ENCODE measurements at places on chromosomes 13 and 19. TPM values are rescaled to one million over a fixed set of nuclear protein-coding genes. Genes with fewer than 3 reads are reported as not detected.

VSTM2B gene
- total RNA-seq, result not detected

ZNF850 gene
- total RNA-seq, result 1.7 TPM

FCGBP gene
- 18.8 TPM for total RNA-seq

APOC1 gene
- total RNA-seq, result 18.6 TPM

TEX26 gene
- 0.88 TPM for total RNA-seq

NLRP7 gene
- not detected for total RNA-seq

MLNR gene
- total RNA-seq, result 0.72 TPM

TNPO2 gene
- total RNA-seq, result 95.4 TPM

CYP4F11 gene
- total RNA-seq, result 0.09 TPM

ZNF284 gene
- 1.2 TPM for total RNA-seq

PTGIR gene
- 9.0 TPM for total RNA-seq

- DNase-seq, result peak; percentile 35
These were observed 21.1 kb upstream of the ZNF766 start for GRCh38 chr19:52248241-52248640.

- DNase-seq, result no peak
These were observed 1.9 kb downstream of the PCSK4 start for GRCh38 chr19:1488282-1488601.

DNA sequence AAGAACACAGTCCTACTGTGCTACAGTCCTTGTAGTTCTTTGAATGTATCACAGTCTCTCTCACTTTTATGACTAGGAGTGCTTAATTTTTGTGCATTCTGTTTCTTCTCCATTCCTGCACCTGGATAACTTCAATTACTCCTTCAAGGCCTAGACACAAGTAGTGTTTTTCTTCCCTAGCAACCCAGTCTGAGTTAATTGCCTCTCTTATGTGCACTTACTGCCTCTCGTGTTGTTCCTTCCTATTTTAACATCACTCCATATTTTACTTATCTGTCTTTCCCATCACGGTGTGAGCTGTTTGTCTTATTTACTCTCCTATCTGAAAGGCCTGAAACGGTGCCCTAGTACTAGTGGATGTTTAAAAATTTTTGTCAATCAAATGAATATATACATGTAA lies 101.5 kb downstream of the HS6ST3 start:
- no peak for DNase-seq

- no peak for DNase-seq
These were observed 92.1 kb downstream of the STARD13 start for GRCh38 chr13:33193428-33193974.

- DNase-seq, result no peak
These were observed 30.2 kb downstream of the ZFR2 start for GRCh38 chr19:3838661-3839060.

- no peak for DNase-seq
These were observed 440.0 kb downstream of the RFC3 start for GRCh38 chr13:34257966-34258365.

GRCh38 chr13:42651936-42652641 lies 78.1 kb downstream of the TNFSF11 start:
- no peak for DNase-seq

DNA sequence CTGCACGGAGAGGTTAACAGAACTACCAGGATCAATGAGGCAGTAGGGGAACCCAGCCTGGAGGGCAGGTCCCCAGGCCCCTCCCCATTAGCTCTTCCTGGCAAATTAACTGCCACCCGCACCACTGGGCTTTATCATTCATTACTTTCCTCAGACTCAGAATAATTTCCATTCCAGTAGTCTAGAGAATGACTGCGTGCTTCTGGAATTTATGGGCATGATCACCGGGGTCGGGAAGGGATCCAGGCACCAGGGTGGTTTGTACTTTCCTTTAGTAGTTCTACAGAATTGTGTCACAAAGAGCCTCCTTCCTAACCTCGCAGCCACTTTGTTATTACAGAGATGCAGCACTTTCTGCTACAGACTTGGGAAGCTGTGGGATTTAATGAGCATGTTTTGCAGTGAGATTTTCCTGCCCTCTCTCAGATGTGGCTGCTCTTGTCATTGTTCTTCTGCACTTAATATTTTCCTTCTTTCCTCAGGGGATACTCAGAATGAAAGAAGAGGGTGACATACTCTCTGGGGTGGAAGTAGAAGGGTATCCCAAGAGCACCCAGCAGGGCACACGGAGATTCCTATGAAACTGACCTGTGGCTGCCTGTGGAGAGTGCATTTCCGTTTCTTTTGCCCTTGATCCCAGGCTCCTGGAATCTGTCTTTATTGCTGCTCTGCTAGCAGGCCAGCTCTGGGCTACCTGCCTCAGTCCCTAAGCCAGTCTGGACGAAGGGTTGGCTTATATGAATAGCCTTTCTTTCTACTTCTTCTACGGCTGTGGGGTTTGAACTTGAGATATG lies 285.0 kb upstream of the SLC10A2 start:
- DNase-seq, result no peak

DNA sequence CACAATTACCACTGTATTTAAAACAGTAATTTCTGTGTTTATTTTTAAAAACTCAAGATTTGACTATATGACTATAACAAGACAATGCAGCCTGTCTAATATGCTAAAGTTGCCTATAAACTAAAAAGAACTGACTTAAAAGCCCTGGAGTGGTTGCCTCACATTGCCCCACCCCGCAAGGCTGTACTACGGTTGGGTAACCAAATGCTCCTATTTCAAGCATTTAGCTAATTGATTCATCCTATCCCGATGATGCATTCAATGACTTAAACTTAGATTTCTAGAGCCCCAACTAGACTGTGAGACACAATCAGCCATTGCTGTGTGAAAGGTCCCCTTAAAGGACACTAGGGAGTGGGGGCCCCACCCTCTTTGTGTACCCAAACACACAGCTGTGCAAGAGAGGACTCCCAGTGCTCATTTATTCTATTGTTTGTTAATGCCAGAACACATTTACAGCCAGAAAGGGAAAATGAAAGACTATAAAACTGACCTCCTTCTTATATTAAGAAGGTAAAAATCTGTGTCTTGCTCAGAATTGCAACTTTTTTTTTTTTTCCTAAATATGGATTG lies 66.9 kb downstream of the MIPEP start:
- DNase-seq, result no peak

DNA sequence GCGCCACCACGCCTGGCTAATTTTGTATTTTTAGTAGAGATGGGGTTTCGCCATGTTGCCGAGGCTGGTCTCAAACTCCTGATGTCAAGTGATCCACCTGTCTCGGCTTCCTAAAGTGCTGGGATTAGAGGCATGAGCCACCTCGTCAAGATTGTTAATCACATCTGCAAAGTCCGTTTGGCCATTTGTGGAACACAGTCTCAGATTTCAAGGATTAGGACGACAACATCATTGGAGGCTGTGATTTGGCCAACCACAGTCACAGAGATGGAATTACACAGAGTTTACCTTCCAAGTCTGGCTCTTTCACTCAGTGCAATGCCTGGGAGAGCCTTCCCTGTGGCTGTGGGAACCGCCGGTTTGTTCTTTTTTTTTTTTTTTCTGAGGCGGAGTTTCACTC lies 17.8 kb downstream of the SULT2B1 start:
- DNase-seq, result no peak

DNA sequence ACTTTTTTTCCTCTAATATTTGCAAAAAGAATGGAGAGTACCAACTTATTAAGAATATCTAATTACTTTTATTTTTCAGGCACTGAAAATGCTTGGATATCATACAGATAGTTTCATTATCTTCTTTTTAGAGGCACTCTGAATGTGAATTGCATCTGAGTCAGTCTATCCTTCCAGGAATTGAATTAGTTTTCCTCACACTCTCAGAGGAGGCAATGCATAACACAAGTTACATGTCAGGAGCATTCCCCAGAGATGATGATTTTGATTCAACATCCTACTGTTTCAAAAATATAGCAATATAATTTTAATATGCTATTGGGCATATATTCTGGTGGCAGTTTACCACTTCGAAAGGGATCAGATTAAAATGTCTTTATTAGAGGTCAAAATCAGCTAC lies 1315.4 kb downstream of the PCDH9 start:
- no peak for DNase-seq

- no peak for DNase-seq
These were observed 14.6 kb downstream of the RCN3 start for GRCh38 chr19:49542446-49542845.

GRCh38 chr19:39293394-39293793 lies 2.8 kb upstream of the IFNL1 start:
- no peak for DNase-seq

- DNase-seq, result no peak
These were observed 682 bp downstream of the SSBP4 start for GRCh38 chr19:18419699-18420460.

DNA sequence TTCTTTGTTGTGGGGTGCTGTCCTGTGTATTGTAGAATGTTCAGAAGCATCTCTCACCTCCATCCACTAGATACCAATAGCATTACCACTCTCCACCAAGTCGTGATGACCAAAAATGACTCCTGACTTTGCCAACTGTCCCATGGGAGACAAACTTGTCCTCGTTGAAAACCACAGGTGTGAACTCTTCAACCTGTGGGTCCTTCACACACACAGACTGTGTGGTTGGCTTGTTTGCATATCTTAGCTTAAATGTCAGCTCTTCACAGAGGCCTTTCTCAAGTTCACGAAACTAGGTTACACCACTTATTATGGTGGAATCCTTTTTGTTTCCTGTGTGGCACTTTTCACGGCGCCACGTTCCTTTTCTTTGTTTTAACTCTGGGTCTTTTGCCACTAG lies 6.8 kb downstream of the GPC5 start:
- DNase-seq, result no peak

DNA sequence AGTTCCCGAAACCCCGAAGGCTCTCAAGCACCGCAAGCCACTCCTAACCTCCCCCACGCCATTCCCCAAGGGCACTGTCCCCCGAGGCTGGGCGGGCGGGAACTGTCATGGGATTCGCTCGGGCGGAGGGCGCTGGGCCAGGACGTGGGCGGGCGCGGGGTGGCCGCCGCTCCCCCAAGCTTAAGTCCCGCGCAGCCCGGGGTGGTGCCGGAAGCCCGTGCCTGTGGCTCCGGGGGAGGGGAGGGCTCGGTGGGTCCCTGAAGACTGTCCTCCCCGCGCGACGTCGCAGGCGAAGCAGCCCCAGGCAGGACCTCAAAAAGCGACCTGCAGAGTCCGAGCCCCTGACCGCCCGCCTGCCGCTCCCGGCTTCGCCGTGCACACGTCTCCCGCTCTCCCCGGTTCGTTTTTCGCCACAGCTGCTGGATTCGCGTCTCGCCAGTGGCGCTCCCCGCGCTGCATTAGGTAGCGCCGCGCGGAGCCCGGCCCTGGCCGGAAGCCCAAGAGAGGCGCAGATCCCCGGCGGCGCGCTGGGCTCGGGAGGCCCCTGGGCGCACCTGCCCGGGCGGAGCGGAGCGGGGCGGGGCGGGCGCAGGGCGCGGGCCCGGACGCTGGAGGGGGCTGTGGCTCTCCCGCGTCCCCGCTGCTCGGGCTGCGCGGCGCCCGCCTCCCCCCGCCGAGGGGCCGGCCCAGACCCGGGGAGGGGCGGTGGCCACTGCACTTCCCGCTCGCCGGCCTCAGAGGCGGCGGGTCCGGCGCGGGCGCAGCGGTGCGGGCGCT lies at the start of gene FARP1:
TSS of gene FARP1 (plus strand) at position 715 of the 777 bp plus-strand sequence. CDS start 70,149 bp downstream, outside the sequence.
- DNase-seq, result no peak

DNA sequence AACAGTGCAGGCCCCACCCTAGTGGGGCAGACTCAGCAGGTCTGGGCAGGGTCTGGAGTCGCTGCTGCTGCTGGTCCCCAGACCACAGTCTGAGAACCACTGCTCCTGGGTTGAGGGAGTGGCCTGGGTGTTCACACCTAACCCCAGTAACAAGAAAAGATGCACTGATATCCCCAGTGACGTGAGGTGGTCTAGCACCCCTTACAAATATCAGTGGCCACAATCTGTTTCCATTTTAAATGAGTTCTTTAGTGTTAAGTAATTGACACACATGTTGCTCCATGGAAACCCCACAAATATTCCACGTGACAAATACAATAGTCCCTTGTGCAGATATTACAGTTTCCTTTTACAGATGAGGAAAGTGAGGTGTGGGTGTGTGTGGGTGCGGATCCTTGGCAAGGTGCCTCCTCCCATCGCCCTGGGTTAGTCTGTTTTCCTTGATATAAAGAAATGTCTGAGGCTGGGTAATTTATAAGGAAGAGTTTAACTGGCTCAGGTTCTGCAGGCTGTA lies 96.3 kb upstream of the GPR183 start:
- DNase-seq, result no peak

- no peak for DNase-seq
These were observed 19.4 kb upstream of the EIF3G start for GRCh38 chr19:10138879-10139795.

- no peak for DNase-seq
These were observed 277.3 kb downstream of the ATP8A2 start for GRCh38 chr13:25649001-25649633.

GRCh38 chr13:41563341-41563983 lies 106.1 kb downstream of the RGCC start:
- no peak for DNase-seq

DNA sequence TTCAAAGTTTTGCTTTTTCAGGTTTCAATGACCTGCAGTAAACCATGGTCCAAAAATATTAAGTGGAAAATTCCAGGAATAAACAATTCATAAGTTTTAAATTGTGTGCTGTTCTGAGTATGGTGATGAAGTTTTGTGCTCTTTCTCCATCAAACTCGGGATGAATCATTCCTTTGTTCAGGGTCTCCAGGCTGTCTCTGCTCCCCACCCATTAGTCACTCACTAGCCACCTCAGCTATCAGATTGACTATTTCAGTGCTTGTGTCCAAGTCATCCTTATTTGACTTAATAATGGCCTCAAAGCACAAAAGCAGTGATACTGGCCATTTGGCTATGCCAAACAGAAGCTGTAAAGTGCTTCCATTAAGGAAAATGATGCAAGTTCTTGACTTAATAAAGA lies 1140.4 kb downstream of the EFNB2 start:
- no peak for DNase-seq

- no peak for DNase-seq
These were observed 30.8 kb upstream of the IGFL1 start for GRCh38 chr19:46198756-46199155.

DNA sequence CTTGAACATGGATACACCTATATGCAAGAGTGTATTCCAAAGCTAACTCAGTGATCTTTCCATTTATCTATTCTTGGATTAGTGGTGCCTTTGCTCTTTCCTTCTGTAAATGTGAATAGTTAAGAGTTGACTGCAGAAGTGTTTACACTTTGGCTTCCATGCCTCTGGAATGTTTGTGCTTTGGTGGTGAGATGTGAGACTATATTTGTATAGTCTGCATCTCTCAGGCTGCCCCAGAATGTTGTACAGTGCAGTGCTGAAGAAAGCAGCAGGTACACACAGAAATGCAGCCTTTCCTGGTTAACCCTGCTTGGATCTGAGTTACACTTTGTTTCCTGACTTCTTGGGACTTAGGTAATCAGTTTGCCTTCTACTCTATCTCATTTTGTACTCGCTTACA lies 90.2 kb downstream of the DNAJC15 start:
- DNase-seq, result no peak

DNA sequence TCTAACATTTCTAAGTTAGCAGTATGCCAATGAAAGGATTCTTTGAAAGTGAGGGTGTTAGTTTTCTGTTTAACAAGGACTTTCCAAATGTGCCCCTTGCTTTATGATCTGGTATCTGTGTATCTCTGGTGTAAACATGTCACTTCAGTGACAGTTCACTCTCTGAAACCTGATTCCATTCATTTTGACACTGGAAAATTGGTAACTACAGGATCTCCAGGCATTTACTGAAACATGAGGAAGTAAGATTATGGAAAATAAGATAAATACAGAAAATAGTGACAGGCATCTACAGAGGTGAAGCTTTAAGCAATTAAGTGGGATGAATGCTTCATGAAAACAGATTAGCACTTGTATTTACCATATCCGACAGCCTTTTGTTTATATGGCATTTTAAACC lies 101.6 kb upstream of the MYO16 start:
- no peak for DNase-seq

GRCh38 chr13:40503011-40503410 lies 163.4 kb downstream of the FOXO1 start:
- DNase-seq, result no peak

- no peak for DNase-seq
These were observed 15.0 kb upstream of the KLF2 start for GRCh38 chr19:16309643-16310042.
